ENCODE measurements at places on chromosomes 2 and 18. TPM values are rescaled to one million over a fixed set of nuclear protein-coding genes. Genes with fewer than 3 reads are reported as not detected.

The RNF125 gene
- 7.3 TPM for total RNA-seq

The CD28 gene
- 3.9 TPM for total RNA-seq

DNA sequence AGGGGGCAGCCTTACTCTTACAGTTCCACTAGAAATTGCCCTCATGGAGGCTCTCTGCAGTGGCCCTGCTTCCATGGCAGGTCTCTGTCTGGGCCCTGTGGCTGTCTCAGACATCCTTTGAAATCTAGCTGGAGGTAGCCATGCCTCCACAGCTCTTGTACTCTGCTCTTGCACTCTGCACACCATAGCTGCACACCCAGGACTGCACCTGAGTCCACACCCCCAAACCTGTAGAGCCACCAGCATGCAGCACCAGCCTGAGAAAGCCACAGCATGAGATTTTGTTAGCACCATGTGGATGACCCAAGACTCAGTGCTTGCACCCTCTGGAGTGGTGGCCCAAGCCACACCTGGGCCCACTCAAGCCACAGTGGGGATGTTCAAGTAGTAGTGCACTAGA, 376.2 kb upstream of the RND3 start:
- DNase-seq: no peak

DNA sequence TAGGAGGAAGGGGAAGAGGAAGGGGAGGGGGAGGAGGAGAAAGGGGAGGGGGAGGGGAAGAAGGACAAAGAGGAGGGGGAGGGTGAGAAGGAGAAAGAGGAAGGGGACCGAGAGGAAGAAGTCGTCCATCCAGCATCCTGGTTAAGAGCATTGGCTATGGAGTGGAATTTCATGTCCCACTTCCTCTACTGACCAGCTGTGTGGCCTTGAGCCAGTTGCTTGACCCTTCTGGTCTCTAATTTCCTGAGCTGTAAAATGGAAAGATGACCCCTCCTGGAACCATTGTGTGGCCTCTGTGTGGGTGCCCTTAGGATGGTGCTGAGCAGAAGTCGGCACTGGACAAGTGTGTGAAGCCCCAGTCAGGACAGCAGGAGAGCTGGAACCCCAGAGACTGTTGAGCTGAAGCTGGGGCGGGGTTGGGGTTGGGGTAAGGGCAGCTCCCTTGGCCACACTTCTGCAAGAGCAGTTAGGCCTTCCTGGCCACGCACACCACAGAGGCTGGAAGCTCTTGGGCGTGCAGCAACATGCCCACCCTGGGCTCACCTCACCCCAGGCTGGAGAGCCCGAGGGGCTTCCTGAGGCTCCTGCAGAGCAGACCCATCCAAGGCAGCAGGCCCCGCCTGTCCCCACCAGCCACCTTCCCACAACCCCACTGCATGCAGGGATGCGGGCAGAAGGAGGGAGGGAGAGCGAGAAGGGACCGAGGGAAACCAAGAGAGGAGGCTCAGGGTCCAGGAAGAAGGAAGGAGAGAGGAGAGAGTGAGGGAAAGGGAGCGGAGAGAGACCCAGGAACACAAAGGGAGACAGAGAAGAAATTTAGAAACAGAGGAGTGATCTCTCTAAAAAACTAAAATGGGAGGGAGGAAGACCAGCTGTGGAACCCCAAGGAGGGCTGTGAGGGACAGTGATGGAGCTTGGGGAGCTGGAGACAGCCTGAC, 16.2 kb downstream of the ADRA2B start:
- no peak for DNase-seq

DNA sequence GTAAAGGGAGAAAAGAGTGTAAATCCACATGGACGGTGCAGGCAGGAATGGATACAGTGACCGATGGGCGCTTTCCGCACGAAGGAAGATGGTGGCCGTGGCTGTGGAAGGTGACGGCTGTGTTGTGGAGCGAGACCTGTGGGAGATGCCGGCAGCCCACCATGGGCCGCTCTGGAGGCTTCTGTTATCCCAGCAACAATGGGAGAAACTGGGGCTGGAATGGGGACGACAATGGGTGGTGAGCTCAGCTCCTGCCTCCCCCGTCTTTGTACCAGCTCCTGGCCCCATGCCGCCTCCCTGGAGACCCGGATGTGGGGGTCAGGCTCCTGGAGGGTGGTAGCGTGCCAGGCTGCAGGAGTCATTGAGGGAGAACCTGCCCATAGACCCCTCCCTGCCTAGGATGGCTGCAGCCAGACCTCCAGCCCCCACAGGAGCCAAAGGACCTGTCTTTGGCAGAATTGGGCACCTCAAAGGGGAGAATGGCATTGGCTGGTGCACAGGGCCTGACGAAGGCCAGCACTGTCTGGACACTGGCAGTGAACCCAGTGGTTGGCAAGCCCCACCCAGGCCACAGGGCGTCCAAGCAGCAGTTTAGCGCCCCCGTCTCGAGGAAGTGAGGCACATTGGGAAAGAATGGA, 72.6 kb downstream of the SLC66A2 start:
- no peak for DNase-seq

GRCh38 chr18:27685807-27686412, 491.0 kb downstream of the CDH2 start:
- peak; percentile 53 for DNase-seq

DNA sequence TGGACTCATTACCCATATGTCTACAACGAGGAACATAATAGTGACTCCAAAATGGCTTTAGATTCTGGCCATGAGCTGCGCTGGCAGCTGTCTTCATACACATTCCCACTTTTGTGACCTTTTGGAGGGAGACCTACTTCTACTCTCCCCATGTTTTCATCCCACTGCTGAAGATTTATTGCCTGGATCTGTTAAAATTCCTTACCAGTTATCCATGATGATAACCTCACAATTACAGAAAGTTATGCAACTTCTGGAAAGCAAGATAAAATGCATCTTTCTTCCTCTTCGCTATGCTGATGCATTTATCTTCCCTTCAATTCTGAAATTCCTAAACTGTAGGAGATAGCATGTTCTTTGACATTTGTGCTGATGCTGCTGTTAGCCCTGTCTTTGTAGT, 855.3 kb downstream of the SLC4A3 start:
- no peak for DNase-seq

GRCh38 chr2:233063976-233064411, 3.9 kb downstream of the INPP5D start:
- peak; percentile 72 for DNase-seq
